Activated CD8-positive, alpha-beta memory T cell treated with anti-CD3 and anti-CD28 coated beads for 4 hours (primary cell): ENCODE measurements at places on chromosomes 11 and 22.

GRCh38 chr22:49370627-49371301 lies 456.9 kb downstream of the BRD1 start:
- DNase-seq: no peak

GRCh38 chr22:39229688-39230260 lies 15.0 kb downstream of the PDGFB start:
- no peak for DNase-seq

DNA sequence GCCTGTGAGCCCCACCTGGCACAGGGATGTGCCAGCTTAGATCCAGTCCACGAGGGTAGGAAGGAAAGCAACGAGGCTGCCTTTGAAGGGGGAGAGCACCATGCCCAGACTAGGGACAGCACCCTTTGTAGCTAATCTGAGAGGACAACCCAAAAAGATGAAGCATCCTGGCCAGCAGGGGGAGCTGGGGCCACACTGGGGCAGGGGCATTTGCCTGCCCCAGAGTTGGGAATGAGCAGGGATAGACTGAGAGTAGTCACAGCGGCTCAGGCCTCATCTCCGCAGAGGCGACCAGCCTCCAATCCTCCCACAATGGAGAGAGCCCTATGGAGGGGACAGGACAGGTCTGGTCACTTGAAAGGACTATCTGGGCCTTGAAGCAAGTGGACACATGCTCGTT lies 16.4 kb downstream of the LMO1 start:
- DNase-seq: no peak

GRCh38 chr11:79235696-79236095 lies 205.1 kb downstream of the TENM4 start:
- no peak for DNase-seq

GRCh38 chr11:110866081-110866480 lies 153.8 kb upstream of the ARHGAP20 start:
- no peak for DNase-seq

GRCh38 chr22:22884888-22885840 lies 2.5 kb upstream of the IGLL5 start:
- DNase-seq: no peak
